ENCODE measurements at places on chromosomes 2 and 18.

DNA sequence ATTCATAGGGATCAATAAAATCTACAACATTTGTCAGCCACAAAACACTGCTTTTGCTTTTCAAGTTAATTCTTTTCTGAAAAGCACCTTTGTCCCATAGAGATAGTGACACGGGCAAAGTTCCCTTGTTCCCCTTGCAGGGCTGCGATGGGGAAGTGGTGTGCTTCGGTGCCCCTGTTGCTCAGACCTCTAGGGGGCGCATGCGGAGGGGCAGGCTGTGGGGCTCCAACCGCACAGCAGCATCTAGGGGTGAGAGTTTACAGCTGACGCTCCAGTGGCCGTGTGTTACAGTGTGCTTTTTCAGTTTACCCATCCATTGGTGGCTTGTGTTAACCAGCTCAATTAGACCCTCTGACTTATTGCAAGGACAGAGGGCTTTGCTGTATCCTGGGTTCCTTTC lies 1432.2 kb upstream of the ACVR2A start:
- no peak for DNase-seq

GRCh38 chr2:84894758-84895520 lies 10.5 kb upstream of the TMSB10 start:
- no peak for DNase-seq

DNA sequence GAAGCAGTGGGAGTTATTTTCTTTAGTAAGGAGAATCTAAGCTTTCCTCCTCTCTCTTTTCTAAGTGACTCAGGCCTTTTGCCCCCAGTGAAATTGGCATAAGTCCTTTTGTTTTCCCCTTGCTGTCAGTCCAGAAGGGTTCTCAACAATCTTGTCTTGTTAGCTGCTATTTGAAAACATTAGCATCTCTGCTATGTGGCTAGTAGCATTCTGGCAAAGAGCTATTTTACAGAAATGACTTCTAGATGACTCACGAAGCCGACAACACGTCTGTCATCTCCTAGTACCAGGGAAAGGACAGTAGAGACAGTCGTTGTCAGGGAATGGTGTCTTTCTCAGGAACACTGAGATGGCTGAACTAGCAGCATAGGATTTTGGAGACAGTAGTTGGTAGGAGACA lies 14.7 kb downstream of the SMARCAL1 start:
- no peak for DNase-seq

- DNase-seq = no peak
Measured at GRCh38 chr2:174963437-174964400, 41.5 kb downstream of the CHN1 start.

GRCh38 chr2:239904496-239904895 lies 120.6 kb downstream of the NDUFA10 start:
- DNase-seq = no peak

DNA sequence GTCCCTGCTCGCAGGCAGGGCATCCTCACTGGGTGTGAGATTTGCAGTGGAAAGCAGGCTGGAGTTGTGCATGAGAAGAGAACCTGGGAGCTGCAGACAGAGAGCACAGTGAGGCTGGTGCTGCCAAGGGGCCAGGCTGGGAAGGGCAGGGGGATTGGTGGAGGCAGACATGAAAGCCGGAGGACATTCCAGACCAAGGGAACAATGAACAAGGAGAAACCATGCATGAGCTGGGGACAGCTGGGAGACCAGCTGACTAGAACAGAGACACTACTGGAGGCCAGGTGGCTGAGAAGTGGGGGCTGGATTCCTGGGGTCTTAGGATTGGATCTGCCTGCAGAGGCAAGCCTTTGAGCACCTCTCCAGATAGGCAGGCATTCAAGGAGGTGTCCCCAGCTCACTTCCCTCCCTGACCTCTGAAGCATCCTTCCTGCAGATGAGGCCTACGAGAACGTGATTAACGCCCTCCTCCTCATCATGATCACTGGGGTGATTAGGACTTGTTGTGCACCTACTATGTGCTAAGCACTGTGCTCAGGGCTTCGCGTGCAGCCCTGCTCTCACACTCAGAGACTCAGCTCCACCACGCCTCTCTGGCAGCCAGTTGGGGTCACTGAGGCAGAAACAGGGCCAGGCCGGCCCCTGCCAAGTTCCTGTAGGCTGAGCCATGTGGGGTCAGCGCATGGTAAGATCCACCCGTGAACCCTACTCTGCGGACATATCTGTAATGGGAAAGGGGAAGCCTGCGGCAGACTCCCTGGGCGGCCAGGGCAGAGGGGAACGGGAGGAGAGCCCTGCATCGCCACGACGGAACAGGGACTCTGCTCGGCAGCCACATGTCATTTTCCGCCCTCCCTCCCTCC lies 74.8 kb upstream of the SLC66A3 start:
- no peak for DNase-seq

GRCh38 chr2:45009303-45009927 lies at the start of gene SIX2:
SIX2 (minus strand) TSS chr2:45009452; CDS start chr2:45009110, 342 bp downstream.
- no peak for DNase-seq

GRCh38 chr2:232535761-232536530 lies 3.5 kb upstream of the CHRNG start:
- DNase-seq = no peak
